ENCODE measurements at places on chromosomes 11 and 22. TPM values are rescaled to one million over a fixed set of nuclear protein-coding genes. Genes with fewer than 3 reads are reported as not detected.

The SPDYC gene
- not detected for total RNA-seq

The SMTNL1 gene
- not detected for total RNA-seq

The LUZP2 gene
- not detected for total RNA-seq

The SOX6 gene
- not detected for total RNA-seq

The NCAM1 gene
- total RNA-seq = not detected
